ENCODE measurements at places on chromosomes 12 and 14.

DNA sequence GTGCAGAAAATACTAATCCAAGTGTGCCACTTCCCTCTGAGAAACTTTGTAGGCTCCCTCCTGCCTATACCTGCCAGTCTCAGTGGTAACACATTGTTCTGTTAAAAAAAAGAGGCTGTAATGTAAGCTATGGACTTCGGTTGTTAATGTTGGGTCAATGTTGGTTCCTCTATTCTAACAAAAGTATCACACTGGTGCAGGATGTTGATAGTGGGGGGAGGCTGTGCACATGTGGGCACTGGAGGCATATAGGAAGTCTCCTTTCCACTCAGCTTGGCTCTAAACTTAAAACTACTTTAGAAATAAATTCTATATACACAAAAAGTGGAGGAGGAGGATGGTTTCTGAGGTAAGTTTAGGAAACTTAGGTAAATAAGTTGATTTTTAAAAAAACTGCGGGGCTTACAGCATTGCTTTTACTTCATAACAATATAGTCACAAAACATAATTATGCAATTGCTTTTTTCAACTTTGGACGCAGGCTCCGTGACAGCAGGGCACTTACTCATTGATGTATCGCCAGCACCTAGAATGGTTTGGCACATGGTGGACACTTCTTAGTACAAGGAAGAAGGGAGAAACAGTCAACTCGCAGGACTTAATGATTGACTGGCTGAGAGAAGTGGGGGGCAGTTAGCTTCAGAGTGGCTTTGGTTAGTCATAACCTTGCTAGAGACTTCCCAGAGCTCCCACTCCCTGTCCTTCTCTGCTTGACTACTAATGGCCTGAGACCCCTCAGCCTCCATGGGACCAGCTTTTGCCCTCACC, 7.9 kb upstream of the NYNRIN start:
- no peak for DNase-seq

- no peak for DNase-seq
Measured at GRCh38 chr14:64201921-64202545, 92.1 kb downstream of the ESR2 start.

GRCh38 chr12:64177001-64177400, 45.1 kb downstream of the KICS2 start:
- no peak for DNase-seq

GRCh38 chr12:97404093-97404492, 58.5 kb upstream of the RMST start:
- no peak for DNase-seq

- peak; percentile 21 for DNase-seq
Measured at GRCh38 chr14:24441904-24442239, 704 bp downstream of the SDR39U1 start.

DNA sequence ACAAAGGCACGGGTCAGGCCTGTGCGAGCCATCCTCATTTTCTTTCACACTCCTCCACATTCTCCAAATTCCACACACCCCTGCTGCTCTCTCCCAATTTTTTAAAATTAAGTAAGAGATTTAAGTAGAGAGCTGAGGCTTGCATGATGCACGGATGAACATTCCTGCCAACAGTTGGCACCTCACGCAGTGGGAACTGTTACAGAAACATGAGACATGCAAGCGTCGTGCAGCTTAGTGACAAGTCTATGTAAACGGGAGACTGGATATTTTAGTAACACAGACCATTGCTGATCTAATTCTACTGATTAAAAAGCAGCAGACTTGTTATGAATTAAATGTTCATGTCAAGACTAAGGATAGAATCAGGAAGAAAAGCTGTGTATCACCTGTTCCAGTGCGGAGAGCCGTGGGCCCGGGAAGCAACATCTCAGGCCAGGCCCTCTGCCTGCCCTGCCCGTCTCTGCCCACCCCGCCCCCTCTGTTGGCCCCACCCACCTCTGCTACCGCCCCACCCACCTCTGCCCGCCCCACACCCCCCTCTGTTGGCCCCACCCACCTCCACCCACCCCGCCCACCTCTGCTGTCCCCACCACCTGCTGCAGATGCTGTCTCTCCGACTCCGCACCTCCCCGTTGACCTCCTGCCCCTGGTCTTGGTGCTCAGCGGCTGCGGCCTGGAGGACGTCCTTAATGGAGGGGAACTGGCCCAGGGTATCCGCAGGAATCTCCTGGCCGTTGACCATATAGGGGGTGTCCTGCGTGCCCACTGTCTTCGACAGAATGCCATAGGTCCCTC, 21.2 kb downstream of the GOLGA3 start:
- no peak for DNase-seq

- DNase-seq: no peak
Measured at GRCh38 chr14:45284802-45285201, 31.8 kb upstream of the MIS18BP1 start.

DNA sequence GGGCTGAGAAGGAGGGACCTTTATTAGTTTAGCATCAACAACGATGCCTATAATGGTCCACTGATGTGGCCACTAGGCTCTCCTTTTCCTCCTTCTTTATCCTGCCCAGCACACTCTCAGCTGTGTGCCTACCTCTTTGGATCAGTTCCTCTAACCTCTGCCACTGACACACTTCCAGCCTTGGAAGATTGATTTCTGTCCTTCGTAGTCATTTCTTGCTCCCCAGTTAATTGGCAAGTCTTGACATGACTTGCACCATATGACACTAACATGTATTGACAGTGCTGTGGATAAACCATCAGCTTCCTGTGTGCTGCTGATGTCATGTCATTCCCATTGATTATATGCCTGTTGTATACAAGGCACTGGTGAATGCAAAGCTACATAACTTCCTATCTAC, 90.2 kb upstream of the PLEKHG7 start:
- no peak for DNase-seq

DNA sequence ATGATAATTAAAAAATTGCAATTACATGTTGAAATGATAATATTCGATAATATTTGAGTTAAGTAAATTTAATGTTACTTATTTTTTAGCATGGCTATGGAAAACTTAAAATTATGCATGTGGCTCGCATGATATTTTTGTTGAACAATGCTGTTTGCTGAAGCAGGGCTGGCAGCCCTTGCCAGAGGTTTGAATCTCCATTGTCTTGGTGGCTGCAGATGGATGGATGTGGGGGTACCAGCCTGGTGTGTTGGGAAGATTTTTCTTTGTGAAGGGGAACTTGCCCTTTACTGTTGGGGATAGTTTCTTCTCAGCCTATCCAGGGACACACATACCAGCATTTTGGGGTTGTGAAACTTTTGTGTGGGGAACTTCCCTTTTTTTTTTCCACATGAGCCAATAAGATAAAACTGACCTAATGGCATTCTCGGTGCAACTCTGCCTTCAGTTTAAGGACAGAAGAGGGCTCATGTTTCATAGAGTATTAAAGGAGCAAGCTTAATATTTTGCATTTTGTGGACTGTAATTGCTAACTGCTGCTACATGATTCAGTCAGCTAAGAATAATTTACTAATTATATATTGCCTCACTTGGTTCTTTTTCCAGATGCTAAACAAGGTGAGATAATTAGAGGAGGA, 8.8 kb downstream of the RASSF3 start:
- no peak for DNase-seq

DNA sequence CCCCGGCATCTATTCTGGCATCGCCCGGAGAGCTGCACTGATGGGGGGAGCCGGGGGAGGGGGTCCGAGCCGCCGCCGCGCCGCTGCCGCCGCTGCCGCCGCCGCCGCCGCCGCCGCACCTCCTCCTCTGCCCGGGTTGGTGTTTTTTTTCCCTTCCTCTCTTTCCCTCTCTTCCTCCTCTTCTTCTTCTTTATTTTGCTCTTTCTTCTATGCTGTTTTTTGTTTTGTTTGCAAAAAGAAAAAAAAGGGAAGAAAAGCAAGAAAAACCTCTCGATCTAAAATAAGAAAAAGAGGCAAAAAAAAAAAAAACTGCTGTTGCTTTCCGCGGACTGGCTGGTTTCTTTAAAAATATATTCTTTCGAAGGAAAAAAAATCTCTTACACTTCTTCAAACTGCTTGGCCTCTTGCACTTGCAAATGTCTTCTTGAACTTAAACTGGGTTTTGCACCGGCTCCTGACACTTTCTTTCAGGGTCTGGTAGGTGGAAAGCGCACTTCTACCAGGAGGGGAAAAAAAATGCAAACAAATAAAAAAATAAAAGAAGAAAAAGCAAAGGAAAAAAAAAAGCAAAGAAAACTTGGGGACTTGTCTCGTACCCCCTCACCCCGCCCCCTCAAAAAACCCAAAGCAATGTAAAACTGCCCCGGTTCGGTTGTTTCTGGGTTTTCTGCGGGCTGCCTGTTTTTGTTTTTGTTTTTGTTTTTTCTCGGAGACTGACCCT, 616 bp downstream of the BCL11B start:
- DNase-seq: no peak

DNA sequence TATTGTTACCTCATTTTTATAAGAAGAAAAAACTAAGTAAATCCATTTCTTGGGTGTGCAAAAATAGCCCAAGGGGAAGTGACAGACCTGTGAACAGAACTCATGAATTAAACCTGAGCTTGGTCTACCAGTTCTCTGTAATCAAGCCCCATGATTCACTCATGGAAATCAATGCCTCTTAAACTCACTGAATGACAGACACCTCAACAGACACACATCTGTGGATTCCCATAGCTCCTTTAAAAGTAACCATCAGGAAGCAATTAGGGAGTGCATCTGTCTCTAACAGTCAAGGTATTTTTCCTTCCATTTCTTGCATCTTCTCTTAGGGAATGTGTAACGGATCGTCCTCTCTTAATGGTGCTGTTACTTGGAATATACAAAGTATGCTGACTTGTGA, 215.0 kb upstream of the EEA1 start:
- DNase-seq: no peak

DNA sequence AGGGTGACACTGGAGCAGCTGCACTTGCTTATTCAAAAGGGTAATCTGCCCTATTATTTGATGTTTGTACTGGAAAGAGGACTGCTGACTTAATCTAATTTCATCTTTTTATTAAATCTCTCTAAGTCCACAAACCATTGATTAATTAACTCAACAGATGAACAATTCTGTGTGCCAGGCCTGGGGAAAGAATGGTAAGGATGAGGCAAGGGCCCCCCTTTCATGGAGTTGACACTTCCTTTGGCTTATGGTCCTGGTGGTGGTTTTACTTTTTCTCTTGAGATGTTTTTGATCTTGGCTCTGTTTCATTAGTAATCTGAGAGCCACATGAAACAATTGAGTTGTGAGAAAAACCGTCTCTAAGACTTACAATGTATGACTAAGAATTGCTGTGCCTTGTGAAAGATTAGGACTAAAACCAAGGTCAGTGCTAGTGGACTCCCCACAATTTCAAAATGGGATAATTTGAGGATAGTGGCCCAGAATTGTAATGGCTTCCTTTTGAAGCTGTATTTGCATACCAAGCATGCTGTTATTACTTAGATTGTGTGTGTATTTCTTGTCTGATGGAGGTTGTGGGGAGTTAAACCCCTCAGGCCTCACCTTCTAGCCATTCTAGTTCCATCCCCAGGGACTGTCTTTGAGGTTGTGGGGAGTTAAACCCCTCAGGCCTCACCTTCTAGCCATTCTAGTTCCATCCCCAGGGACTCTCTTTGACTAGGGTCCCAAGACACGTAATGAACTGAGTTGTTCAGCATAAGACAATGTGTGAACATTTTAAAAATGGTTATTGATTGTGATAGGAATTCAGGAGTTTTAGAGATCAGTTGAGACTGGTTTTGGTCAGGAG, 52.5 kb upstream of the EVL start:
- DNase-seq: no peak

DNA sequence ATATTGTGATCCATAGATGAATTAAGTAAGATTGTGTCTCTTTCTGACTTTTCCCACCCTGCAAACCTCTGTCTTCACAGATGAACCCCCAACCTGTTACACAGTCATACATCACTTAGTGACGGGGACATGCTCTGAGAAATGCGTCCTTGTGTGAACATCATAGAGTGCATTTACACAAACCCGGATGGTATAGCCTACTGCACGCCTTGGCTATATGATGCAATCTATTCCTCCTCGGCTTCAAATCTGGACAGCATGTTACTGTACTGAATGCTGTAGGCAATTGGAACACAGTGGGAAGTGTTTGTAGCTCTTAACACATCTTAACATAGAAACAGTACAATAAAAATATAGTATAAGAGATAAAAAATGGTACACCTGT, 7.4 kb upstream of the TESPA1 start:
- no peak for DNase-seq

GRCh38 chr12:107571492-107571891, 114.1 kb upstream of the PWP1 start:
- no peak for DNase-seq

- no peak for DNase-seq
Measured at GRCh38 chr12:124368421-124369032, 73.6 kb downstream of the RFLNA start.

GRCh38 chr14:87067061-87067460, 925.9 kb downstream of the GALC start:
- DNase-seq: no peak

DNA sequence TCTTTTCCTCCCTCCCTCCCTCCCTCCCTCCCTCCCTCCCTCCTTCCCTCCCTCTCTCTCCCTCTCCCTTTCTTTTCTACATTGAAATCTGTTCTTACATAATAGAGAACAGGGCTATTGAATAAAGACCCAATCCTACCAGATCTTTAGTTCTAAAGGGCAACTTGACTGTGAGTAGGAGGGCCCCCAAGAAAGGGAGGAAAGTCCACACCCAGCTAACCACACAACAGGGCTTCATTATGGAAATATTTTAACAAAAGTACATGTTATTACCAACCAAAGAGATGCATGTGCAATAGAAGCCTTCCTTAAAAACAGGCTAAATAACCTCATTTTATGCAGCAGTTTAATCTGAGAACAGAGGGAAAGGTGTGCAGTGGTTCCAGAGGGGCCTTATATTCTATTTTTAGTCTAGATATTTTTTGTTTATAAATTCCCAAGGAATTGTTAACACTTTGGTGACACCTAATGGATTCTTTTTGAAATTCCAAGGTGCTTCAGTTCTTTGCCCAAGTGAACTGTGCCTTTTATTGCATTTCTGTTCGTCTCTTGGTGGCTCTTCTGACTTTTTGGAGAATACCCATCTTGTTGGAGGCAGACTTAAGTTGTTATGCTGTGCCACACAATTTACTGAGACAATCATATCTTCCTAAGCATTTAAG, 63.0 kb downstream of the GNS start:
- DNase-seq: no peak

DNA sequence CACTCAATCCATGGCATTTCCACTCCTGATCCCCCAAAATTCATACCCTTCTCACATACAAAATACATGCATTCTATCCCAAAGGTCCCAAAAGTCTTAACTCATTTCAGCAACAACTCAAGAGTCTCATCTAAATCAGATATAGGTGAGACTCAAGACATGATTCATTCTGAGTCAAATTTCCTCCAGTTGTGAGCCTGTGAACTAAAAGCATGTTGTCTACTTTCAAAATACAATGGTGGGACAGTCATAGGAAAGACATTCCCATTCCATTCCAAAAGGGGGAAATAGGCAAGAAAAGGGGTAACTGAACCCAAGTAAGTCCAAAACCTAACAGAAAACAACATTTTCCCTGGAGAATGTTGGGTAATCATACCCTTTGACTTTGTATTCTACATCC, 103.3 kb downstream of the C12orf75 start:
- no peak for DNase-seq

DNA sequence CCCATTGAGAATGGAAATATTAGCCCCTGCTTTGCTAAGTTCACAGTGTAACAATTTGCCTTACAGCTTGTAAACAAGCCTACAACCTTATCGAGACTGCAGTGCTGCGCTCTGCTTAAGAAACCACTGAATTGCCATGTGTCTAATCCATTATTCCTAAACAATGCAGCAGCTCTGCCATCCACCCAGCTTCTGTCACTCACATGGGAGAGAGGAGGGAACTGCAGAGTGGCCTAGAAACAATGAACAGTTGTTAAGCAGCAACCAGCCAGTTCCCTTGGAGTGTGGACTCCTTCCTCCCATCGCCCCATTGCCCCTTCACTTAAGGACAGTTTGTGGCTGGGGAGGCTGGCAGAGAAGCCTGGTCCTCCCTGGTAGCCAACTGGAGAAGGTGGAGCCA, 42.9 kb downstream of the TESPA1 start:
- DNase-seq: no peak

All from HTR-8/SVneo (cell line).